ENCODE measurements at places on chromosomes 5 and 9. TPM values are rescaled to one million over a fixed set of nuclear protein-coding genes. Genes with fewer than 3 reads are reported as not detected.

GRCh38 chr5:62698756-62699155 lies 120.1 kb downstream of the LRRC70 start:
- no peak for DNase-seq

- no peak for DNase-seq
Observed at GRCh38 chr9:127181595-127182190, 59.3 kb upstream of the ANGPTL2 start.

CFAP77 gene
- not detected for polyA plus RNA-seq

CACFD1 gene
- 3.7 TPM for polyA plus RNA-seq

PCDHB2 gene
- 0.09 TPM for polyA plus RNA-seq

PCDHA9 gene
- polyA plus RNA-seq = not detected

Measured in foreskin keratinocyte (primary cell).